ENCODE measurements at places on chromosomes 12 and 14.

GRCh38 chr12:94584377-94584776, 66.0 kb downstream of the TMCC3 start:
- no peak for DNase-seq

- no peak for DNase-seq
Measured at GRCh38 chr14:100531152-100532121, 55.8 kb downstream of the BEGAIN start.

GRCh38 chr12:47234576-47235141, 154.9 kb upstream of the AMIGO2 start:
- DNase-seq: no peak

GRCh38 chr14:45680531-45680930, 427.5 kb upstream of the MIS18BP1 start:
- DNase-seq: no peak

DNA sequence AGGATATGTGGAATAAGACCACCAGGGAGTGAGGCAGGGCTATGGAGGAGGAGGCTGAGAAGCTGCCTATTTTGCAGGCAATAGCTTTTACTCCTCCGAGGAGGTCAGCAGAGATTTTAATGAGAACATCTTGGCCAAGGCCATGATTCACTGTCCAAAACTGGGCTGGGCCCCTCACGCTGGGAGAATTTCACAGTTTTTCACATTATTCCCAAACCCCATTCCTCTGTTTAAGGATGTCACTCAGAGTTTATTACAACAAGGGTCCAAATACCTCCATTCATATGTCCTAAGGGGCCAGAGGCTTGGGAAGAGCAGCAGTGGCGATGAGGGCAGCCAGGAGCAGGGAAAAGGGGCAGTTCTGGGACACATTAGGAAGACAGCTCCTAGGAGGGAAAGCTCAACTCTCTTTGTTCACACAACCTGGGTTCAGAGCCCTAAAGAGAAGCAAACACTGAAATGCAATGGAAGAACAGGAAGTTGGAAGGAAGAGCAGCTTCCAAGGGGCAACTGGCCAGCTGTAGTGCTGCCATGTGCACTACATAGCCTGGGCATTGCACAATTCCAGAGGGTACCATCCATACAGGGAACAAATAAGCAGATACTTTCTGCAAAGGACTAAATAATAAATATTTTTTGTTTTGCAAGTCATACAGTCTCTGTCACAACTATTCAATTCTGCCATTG, 283.2 kb downstream of the NUAK1 start:
- DNase-seq: no peak

GRCh38 chr12:546920-547845, 87.4 kb downstream of the B4GALNT3 start:
- peak; percentile 56 for DNase-seq

DNA sequence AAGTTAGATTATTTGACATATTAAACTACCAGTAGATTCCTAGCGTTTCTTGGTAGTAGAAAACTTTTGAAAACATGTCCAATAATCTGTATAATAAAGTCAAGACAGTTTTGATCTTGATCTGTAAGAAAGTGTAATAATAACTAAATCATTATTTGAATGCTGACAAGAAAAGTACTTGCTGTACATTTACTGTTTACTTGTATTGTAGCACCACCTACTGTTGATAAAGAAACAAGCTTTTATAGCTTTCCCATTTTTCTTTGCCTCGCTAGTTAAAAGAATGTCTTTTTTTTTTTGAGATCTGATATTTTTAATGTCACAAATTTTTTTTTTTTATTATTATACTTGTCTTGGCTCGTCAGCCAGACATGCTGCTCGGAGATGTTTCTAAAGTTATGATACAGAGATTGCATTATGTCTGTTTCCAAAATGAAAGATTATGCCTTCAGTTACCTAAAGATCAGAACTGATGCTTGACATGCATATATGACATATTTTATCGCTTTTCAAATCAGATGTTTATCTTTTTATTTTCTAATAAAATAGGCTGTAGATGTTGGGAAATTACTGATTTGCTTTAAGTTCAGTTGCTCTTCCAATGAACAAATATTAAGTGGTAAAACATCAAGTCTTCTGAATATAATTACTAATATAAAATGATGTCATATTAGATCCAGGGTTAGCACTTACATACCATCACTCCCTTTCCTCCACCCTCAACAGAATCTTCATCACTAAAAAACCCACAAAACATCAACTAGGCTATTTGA, 140.5 kb downstream of the AKAP6 start:
- DNase-seq: peak; percentile 44

Measured in NCI-H345 (cell line).